ENCODE measurements at places on chromosomes 3 and 15. TPM values are rescaled to one million over a fixed set of nuclear protein-coding genes. Genes with fewer than 3 reads are reported as not detected.
A peak's percentile ranks its signal among the peaks of the same experiment; 100 is the strongest.

GRCh38 chr3:179969525-179969924, 67.2 kb downstream of the PEX5L start:
- no peak overlapping the region for H3K27ac ChIP-seq
- H3K36me3 ChIP-seq: no peaks in the 10 kb centered on the region
- DNase-seq: no peak
- H3K27me3 ChIP-seq: peaks cover 3% of the 10 kb centered on the region

DNA sequence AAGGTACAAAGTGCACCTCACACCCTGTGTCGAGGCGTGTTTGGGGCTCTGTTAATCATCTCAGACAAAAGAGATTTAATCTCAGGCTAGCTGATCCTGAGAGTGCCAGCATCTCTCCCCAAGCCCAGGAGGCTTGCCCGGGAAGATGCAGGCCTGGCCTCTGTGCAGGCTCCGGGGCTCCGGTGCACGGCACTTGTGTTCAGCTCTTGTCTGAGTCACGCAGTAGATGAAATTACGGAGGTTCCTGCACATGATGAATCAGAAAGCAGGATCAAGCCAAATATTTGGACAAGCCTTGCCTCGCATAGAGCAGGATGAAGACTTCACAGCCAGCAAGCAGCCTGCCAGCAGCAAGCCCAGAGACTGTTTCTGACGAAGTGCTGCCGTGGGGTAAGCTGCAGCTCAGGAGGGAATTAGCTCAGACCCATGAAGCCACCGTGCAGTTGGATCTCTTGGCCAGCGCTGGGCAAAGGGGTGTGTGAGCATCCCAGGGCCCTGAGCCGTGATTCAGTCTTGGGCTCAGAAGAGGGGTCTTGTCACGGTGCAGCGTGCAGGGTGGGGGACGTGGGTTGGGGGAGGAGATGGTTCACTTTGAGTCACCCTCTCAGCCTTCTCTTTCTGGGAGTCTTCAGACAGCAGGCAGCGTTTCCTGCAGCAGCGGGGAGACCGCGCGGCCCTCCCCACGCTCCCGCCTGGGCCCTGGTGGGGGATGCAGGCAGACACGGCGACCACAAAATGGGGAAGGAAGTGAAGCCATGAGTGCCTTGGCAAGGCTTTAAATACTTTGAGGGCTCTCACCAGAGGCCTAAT, 89.2 kb upstream of the MEF2A start:
- H3K4me3 ChIP-seq: no peak overlapping the region
- no peaks in the 10 kb centered on the region for H3K27me3 ChIP-seq
- peak; percentile 79 for DNase-seq
- H3K27ac ChIP-seq: peak overlapping the region; percentile 64

The AADAC gene
- not detected for total RNA-seq

The MYZAP gene
- total RNA-seq: 14.9 TPM

The CHST13 gene
- 6.9 TPM for total RNA-seq
